ENCODE measurements at places on chromosomes 7 and 10. TPM values are rescaled to one million over a fixed set of nuclear protein-coding genes. Genes with fewer than 3 reads are reported as not detected.

DNA sequence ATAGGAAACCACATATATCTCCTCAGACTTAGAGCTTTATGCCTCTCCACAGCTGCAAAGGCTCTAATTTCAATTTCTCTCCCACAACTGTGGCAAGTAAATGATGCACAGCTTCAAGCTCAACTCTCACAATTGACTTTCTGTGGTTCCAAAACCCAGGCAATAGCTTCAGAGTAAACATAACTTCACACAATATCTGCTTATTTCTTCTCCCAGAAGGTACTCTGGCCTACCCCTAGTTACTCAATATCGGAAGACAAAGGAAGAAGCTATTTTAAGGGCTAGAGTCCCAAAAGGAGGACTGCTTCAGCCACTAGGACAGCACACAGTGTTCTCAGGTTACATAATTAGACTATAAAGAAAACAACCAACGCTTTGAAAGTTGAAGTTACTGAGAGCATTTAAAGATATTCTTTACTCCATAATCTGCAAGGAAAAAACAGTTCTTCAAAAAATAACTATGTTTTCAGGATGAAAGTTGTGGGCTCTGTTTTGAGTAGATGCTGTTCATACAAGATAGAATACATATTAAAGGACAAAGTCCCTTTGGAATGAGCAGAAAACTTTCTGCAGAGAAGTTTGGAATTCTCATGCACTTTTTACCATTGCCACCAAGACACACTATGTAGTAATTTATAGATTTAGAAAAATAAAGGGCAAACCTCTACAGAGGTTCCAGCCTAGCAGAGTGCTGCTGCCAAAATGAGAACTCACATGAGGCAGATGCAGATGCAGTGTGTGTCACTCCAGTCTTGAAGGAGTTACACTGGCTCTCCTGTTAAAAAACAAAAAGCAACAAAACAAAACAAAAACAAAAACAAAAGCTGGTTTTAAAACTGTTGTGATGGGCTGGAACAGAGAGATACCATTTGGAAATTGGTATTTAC, 81.8 kb downstream of the NT5C2 start:
- DNase-seq, result no peak

DNA sequence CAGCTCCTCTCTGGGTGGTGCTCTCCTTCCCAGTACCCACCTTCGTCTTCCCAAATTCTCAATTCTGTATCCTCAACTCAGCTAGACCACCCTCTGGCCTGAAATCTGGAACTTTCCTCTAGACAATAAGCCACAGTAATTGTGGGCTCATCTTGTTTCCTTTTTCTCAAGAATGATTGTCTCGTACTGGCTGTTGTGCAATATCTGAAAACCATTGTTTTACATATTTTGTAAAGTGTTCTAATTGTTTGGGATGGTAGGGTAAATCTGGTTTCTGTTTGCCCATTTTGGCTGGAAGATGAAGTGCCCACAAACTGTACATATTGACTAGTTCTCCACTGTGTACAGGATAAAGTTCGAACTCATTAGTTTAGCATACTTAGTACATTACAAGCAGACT, 11.3 kb upstream of the NOBOX start:
- DNase-seq, result no peak

GRCh38 chr10:48572414-48572813, 32.5 kb downstream of the ARHGAP22 start:
- no peak for DNase-seq

GRCh38 chr10:70130878-70131559, 1.6 kb downstream of the AIFM2 start:
- no peak for DNase-seq

GRCh38 chr7:110839866-110840265, 251.1 kb upstream of the LRRN3 start:
- no peak for DNase-seq

DNA sequence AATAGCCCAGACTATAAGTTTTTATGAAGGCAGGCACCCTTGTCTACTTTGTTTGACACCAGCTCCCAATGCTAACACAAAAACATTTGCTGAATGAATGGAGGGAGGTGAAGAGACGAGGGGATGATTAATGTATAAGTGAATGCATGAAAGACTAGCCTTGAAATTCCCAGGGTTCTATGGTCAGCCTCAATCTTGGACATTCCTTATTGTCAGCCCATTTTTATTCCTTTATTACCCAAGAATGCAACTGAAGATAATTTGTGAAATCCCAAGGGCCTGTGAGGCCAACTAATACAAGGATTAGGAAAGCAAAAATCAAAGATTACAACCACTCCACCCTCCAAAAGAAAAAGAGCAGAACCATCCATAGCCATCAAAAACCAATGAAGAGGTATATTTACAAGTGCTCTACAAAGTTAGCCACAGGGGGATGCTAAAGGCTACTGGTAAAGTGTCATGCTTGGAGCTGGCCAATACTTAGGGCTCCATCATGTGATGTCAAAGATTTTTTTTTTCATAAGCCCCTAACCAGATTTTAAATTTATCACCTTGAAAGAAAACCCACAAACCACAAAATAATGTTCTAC, 40.0 kb upstream of the ASAH2 start:
- DNase-seq, result no peak

- DNase-seq, result no peak
These were observed 35.0 kb downstream of the SH3PXD2A start for GRCh38 chr10:103820101-103821062.

DNA sequence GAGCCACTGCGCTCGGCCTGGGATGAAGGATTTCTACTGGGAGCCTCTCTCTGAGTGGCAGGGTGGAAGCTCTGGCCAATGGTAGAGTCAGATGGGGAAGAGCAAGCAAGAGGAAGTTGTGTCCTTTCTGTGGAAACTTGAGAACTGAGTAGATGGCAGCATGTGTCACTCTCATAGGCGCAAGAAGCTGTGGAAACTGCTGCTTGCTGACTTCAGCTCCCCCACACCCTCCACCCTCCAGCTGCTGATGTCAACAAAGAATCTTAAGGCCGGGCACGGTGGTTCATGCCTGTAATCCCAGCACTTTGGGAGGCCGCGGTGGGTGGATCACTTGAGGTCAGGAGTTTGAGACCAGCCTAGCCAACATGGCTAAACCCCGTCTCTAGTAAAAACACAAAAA, 39.8 kb upstream of the SRGN start:
- no peak for DNase-seq

DNA sequence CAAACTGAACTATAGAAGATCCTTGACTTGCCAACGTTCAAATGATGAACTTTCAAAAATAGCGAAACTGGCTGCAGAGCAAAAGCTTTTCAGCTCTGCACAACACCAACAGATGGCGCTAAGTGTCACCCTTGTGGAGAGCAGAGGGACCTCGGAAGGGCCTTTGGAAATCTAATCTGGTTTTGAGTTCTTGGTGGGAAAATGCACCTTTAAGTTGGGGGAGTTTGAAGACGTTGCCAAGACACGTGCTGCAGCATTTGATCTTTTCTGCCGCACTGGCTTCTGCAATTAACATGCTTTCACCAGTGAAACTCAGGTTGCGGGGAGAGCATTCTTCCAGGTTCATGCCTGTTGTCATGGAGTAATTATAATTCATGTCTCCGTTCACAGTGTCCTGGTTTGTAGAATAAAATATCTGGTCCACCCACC, 26.3 kb upstream of the WDR11 start:
- DNase-seq, result peak; percentile 20

The CPA4 gene
- not detected for total RNA-seq

The CLDN4 gene
- 568 TPM for total RNA-seq

The WIPF3 gene
- total RNA-seq, result 1.6 TPM
